Renal pelvis (tissue), 12 donors: ENCODE measurements at places on chromosomes 7 and 10. TPM values are rescaled to one million over a fixed set of nuclear protein-coding genes. Genes with fewer than 3 reads are reported as not detected.

The SEMA4G gene
- polyA plus RNA-seq: 61.7 TPM

The GLI3 gene
- polyA plus RNA-seq: 16.8 TPM

The FFAR4 gene
- polyA plus RNA-seq: not detected

The HYAL4 gene
- polyA plus RNA-seq: 0.15 TPM

The EMX2 gene
- 198 TPM for polyA plus RNA-seq

- no peak for DNase-seq
Measured at GRCh38 chr10:11429439-11430052, 181.9 kb downstream of the USP6NL start.

- no peak for DNase-seq
Measured at GRCh38 chr7:1666317-1666822, 3.7 kb upstream of the ELFN1 start.

DNA sequence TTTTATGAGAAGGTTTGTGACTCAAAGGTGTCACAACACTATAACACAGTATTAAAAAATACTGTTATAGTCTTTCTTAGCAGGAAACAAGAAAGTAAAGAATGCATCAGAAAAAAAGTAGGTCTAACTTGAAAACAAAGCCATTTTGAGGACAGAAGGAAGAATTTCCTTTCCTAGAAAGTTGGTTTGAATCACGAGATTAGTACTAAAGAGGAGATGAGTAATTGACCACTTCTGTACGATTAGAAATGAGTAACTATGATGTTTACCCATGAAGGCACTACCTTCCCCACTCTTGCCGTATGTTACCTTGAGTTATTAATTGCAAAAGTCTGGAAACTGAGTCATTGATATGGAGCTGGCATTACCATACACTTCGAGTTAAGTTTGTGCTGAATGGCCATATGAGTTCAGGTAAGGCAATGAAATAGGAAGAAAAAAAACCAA lies 65.2 kb downstream of the FAM185A start:
- no peak for DNase-seq

- DNase-seq: no peak
Measured at GRCh38 chr10:1243486-1244234, 187.5 kb downstream of the WDR37 start.

DNA sequence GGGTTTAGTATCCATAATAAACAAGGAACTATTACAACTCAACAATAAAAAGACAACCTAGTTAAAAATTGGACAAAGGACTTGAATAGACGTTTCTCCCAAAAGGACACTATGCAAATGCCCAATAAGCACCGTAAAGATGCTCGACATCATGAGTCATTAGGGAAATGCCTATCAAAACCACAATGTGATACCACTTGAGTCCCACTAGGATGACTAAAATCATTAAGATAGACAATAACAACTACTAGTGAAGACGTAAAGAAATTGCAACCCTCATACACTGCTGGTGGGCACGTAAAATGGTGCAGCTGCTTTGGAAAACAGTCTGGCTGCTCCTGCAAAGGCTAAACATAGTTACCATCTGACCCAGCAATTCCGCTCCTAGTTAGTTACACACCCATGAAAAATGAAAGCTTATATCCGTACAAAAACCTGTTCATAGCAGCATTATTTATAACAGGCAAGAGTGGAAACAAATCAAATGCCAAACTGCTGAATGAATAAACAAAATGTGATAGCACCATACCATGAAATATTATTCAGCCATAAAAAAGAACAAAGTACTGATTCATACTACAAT lies 17.3 kb downstream of the CCDC3 start:
- no peak for DNase-seq

DNA sequence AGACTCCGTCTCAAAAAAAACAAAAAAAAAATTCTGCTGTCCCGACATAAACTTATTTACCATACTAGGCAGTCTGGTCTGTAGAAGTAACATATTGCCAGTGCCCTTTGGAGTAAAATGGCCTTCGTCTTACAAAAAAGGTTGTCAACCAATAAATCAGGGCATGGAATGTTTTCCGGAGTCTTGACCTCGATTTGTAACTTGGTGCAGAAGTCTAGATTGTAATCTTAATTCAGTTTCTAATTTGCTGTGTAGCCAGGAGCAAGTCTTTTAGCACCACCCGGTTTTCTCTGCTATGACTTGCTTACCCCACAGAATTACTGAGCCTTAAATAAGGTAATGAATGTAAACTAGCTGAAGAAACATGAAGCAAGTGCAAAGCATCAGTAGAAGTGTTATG lies 23.2 kb downstream of the UBN2 start:
- peak; percentile 39 for DNase-seq

- no peak for DNase-seq
Measured at GRCh38 chr7:69336976-69337375, 261.3 kb upstream of the AUTS2 start.

DNA sequence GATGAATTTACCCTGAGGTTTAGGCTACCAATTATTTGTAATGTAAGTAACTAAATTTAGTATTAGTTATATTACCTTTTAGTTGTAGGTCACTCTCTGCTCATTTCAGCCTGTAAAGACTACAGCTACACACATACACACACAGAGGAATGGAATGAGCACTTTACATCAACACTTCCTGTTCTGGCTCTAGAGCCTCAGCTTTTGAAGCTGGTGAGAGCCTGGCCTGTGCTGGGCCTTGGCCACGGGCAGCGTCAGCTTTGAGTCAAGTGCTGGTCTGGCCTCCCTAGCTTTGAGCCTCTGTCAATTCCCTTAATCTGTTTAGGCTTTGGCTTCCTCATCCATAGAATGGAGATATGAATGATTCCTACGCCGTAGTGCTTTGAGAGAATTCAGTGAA lies 141.7 kb downstream of the EGFR start:
- DNase-seq: no peak

GRCh38 chr10:59753267-59753666 lies at the start of gene MRLN:
MRLN (minus strand) TSS chr10:59753455.
- no peak for DNase-seq

DNA sequence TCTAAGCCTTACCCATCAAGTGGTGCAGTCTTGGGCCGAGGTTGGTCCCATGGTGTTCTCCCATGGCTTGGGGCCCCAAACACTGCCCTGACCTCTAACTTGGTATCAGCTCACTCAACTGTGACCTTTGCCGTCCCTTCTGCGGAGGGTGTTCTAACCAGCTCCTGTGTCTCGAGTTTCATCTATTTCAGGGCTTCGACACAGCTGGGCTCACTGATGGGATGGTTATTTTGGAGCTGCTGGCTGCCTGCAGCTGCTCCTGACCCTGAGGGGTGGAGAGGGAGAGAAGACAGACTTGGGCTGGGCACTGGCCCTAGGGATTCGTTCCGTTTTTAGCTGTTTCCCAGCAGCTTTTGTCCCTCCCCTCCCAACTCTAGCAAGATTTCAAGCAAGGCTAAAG lies 86.9 kb downstream of the NEURL1 start:
- no peak for DNase-seq

GRCh38 chr10:6240254-6240653 lies 37.5 kb downstream of the PFKFB3 start:
- DNase-seq: no peak

- no peak for DNase-seq
Measured at GRCh38 chr10:19194866-19195265, 146.3 kb downstream of the MALRD1 start.

DNA sequence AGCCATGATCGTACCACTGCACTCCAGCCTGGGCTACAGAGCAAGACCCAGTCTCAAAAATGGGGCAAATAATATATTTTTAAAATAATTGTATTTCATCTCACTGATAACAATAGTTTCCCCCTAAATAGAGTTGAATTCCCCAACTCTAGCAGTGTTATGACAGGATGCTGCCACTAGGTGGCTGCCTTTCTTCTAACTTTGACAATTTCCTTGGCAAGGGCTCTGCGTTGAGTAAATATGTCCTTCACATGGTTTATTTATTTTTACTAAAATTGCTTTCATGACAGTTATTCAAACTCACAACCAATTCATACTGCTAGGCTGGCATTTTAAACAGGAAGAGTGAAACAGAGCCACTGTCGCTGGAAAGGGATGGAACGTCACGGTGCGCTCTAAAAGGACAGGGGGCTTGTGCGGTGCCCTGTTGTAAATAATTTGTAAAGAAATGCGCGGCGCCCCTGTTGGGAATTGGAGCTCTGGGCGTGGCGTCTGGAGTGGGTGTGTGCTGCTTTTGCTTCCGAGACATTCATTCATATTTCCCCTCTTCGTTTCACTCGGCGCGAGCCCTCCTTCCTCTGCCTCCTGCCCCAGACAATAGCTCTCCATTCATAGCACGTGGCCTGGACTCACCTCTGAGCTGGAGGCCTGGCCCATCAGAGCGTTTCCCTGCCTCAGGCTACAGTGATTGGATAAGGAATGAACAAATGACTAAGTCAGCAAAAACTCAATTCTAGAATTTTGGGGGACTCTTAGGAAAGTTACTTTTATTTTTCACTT lies 20.5 kb upstream of the PITRM1 start:
- DNase-seq: no peak

GRCh38 chr10:50373821-50374501 lies 122.6 kb upstream of the ASAH2 start:
- DNase-seq: no peak
